ENCODE measurements at places on chromosomes 7 and 10. TPM values are rescaled to one million over a fixed set of nuclear protein-coding genes. Genes with fewer than 3 reads are reported as not detected.
A peak's percentile ranks its signal among the peaks of the same experiment; 100 is the strongest.

The C10orf67 gene
- total RNA-seq: 0.21 TPM

The PRPS1L1 gene
- not detected for total RNA-seq

DNA sequence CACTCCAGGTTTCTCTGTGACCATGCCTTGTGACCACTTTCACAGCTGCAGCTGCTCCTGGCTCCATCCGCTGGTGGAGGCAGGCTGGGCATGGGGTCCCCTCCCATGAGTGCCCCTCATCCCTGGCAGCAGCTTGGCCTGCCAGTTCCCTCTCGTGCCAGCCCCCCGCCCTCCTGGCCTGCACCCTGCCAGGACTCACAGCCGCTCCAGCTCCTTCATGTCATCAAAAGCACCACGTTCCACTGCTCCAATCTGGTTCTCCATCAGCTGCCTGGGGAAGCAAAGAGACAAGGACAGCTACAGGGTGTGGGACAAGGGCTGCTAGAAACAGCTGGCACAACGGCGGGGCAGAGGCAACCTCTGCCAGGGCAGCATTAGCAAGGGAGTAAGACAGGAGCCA, 22.6 kb downstream of the SLIT1 start:
- no peaks in the 10 kb centered on the region for H3K27me3 ChIP-seq
- no peaks in the 10 kb centered on the region for H3K36me3 ChIP-seq
- no peak overlapping the region for H3K4me3 ChIP-seq
- DNase-seq: no peak
- no peaks in the 10 kb centered on the region for H3K4me1 ChIP-seq

- no peaks in the 10 kb centered on the region for H3K4me1 ChIP-seq
- no peak overlapping the region for H3K4me3 ChIP-seq
- H3K36me3 ChIP-seq: no peaks in the 10 kb centered on the region
- no peak overlapping the region for H3K27ac ChIP-seq
- DNase-seq: no peak
- H3K27me3 ChIP-seq: no peaks in the 10 kb centered on the region
These were observed 79.8 kb downstream of the ABI1 start for GRCh38 chr10:26780793-26781601.

DNA sequence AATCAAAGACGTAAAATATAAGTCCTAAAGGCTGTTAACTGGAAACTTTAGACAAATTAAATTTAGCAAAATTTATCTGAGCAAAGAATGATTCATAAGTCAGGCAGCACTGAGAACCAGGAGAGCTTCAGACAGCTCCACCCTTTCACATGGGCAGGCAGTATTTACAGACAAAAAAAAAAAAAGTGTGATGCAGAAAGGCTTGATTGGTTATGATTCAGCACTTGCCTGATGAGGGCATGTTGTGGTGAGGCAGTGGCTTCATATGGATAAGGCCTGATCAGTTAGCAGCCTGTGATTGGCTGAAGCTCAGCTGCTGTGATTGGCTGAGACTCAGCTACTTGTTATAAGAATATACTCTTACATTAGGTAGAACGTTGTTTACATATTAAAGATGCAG, 495.4 kb upstream of the POM121L12 start:
- no peaks in the 10 kb centered on the region for H3K27me3 ChIP-seq
- H3K27ac ChIP-seq: no peak overlapping the region
- H3K4me1 ChIP-seq: no peaks in the 10 kb centered on the region

The LIPN gene
- not detected for total RNA-seq

GRCh38 chr10:95675403-95676116, 18.2 kb downstream of the TCTN3 start:
- DNase-seq: no peak
- no peaks in the 10 kb centered on the region for H3K4me1 ChIP-seq
- no peak overlapping the region for H3K27ac ChIP-seq
- no peak overlapping the region for H3K4me3 ChIP-seq

GRCh38 chr7:1081336-1081735, 6.6 kb upstream of the GPER1 start:
- no peaks in the 10 kb centered on the region for H3K36me3 ChIP-seq
- no peak overlapping the region for H3K27ac ChIP-seq
- H3K27me3 ChIP-seq: no peaks in the 10 kb centered on the region

The STRA8 gene
- not detected for total RNA-seq

The RET gene
- total RNA-seq: 0.26 TPM

The NCF1 gene
- total RNA-seq: not detected

DNA sequence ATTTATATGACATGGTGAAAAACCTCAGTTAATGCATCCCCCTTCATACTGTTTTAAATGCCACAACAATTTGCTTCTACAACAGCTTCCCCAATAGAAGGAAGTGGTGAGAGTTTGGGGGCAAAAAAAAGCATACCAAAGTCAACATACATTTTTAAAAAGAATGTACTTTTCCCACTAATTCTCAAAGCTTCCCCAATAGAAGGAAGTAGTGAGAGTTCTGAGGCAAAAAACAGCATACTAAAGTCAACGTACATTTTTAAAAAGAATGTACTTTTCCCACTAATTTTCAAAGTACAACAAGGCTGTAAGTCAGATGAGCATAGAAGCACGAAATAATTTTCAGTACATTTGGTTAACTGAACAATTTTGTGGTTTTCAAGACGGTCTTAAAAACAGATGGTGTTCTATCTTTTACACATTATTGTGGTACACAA, 24.0 kb downstream of the WASL start:
- DNase-seq: no peak
- H3K4me1 ChIP-seq: no peaks in the 10 kb centered on the region
- H3K27me3 ChIP-seq: no peaks in the 10 kb centered on the region
- no peak overlapping the region for H3K4me3 ChIP-seq
- H3K36me3 ChIP-seq: no peaks in the 10 kb centered on the region

DNA sequence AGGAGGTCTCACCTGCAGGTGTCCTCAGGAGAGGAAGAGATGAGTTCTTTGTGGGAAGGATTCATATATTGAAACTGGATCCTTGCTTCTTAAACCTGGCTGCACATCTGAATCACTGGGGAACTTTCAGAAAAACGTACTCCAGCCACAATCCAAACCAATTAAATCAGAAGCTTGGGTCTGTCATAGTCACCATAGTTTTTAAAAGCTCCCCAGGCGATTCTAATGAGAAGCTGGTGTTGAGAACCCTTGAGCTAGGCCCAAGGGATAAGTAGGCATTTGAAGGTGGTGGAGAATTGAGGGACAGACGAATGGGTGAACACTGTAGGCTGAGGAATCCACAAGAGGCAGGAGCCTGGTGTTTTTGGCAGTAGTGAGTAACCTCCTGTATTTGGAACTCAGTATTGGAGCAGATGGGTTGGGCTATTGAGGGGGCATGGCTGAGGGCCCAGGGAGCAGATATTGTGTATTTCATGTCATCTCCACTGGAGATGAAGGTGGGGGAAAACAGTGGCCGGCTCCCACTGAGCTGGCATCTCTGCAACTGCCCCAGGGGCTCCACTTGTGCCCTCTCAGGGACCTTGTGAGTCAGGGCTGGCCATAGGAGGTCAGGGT, 14.5 kb downstream of the ADCYAP1R1 start:
- no peak overlapping the region for H3K4me3 ChIP-seq
- no peak overlapping the region for H3K27ac ChIP-seq
- DNase-seq: no peak
- no peaks in the 10 kb centered on the region for H3K36me3 ChIP-seq
- H3K4me1 ChIP-seq: no peaks in the 10 kb centered on the region

- H3K4me3 ChIP-seq: no peak overlapping the region
- H3K27me3 ChIP-seq: no peaks in the 10 kb centered on the region
- DNase-seq: no peak
- no peaks in the 10 kb centered on the region for H3K36me3 ChIP-seq
- H3K4me1 ChIP-seq: no peaks in the 10 kb centered on the region
These were observed 29.8 kb downstream of the CDK1 start for GRCh38 chr10:60808036-60808435.

DNA sequence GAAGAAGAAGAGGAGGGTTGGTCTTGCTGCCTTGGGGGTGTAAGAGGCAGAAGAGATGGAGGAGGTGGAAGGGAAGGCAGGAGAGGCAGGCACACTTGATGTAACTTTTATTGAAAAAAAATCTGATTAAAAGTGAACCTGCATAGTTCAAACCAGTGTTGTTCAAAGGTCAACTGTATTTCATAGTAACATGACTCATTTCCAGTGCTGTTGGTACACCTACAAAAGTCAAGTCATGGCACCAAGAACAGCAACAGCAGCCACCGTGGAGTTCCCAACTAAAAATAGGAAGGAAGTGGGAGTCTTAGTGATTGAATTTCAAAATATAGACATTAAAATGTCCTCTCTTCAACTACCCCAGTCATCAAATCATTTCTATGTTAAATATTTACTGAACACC, 88.5 kb downstream of the CTNNA3 start:
- H3K27ac ChIP-seq: no peak overlapping the region
- no peak for DNase-seq
- no peaks in the 10 kb centered on the region for H3K36me3 ChIP-seq
- H3K4me1 ChIP-seq: no peaks in the 10 kb centered on the region
- H3K4me3 ChIP-seq: no peak overlapping the region
- H3K27me3 ChIP-seq: no peaks in the 10 kb centered on the region

The ADCY1 gene
- total RNA-seq: 4.1 TPM

The PON1 gene
- not detected for total RNA-seq

GRCh38 chr7:132183781-132184380, 392.4 kb downstream of the PLXNA4 start:
- H3K4me3 ChIP-seq: no peak overlapping the region
- H3K36me3 ChIP-seq: no peaks in the 10 kb centered on the region
- no peaks in the 10 kb centered on the region for H3K27me3 ChIP-seq
- no peak overlapping the region for H3K27ac ChIP-seq
- no peaks in the 10 kb centered on the region for H3K4me1 ChIP-seq

GRCh38 chr10:114021717-114022680, 21.7 kb upstream of the ADRB1 start:
- no peaks in the 10 kb centered on the region for H3K4me1 ChIP-seq
- H3K36me3 ChIP-seq: no peaks in the 10 kb centered on the region
- H3K27me3 ChIP-seq: no peaks in the 10 kb centered on the region
- peak; percentile 51 for DNase-seq

GRCh38 chr10:70295321-70295720, 11.5 kb upstream of the NPFFR1 start:
- peaks cover 10% of the 10 kb centered on the region for H3K4me1 ChIP-seq
- H3K27ac ChIP-seq: peak overlapping the region; percentile 84

DNA sequence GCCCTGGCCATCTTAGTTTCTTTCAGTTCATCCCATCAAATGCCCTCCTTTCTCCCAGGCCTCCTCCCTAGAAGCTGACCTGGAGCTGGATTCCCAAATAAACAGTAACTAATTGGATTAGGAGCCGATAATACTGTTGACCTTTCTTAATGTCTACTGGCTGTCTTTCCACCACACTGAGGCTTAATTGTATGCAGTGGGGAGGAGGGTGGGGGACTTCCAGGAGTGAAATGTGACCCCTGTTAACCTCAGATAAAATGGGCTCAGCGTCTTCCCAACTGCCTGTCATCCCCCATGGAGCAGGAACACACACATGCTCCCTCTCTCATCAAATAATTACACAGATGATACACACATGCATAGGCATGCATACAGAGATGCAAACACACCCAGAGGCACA, 53.7 kb upstream of the LBX1 start:
- H3K27me3 ChIP-seq: peaks cover 6% of the 10 kb centered on the region
- DNase-seq: no peak
- H3K4me1 ChIP-seq: no peaks in the 10 kb centered on the region
- no peak overlapping the region for H3K27ac ChIP-seq
- H3K4me3 ChIP-seq: no peak overlapping the region

GRCh38 chr10:110172155-110172554, 35.2 kb upstream of the MXI1 start:
- no peak for DNase-seq
- H3K4me1 ChIP-seq: no peaks in the 10 kb centered on the region
- no peak overlapping the region for H3K27ac ChIP-seq
